ENCODE measurements at places on chromosomes 16 and 17. TPM values are rescaled to one million over a fixed set of nuclear protein-coding genes. Genes with fewer than 3 reads are reported as not detected.
A peak's percentile ranks its signal among the peaks of the same experiment; 100 is the strongest.

Gene ADAMTS18
- 5.6 TPM for total RNA-seq

DNA sequence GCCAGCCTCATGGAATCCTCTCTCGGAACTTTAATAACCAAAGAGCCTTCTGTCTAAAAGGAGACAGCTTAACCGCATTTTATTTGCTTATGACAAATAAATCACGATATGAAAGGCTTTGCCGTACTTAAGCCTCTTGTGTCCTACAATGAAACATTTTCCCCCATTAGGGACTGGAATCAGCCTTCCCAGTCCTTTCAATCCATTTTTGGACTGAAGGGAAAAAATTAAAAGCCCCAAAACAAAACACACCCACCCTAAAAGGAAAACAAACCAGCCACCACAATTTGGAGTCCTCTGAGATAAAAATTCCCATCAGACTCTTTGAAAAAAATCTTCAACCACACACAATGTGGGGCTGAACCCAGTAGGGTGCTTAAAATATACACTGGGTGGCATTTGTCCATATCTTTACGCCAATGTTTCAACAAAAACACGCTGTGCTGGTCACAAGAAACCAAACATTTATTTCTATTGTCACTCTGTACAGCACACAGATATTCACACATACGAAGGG, 3.0 kb downstream of the HOXB4 start:
- ATAC-seq: no peak

DNA sequence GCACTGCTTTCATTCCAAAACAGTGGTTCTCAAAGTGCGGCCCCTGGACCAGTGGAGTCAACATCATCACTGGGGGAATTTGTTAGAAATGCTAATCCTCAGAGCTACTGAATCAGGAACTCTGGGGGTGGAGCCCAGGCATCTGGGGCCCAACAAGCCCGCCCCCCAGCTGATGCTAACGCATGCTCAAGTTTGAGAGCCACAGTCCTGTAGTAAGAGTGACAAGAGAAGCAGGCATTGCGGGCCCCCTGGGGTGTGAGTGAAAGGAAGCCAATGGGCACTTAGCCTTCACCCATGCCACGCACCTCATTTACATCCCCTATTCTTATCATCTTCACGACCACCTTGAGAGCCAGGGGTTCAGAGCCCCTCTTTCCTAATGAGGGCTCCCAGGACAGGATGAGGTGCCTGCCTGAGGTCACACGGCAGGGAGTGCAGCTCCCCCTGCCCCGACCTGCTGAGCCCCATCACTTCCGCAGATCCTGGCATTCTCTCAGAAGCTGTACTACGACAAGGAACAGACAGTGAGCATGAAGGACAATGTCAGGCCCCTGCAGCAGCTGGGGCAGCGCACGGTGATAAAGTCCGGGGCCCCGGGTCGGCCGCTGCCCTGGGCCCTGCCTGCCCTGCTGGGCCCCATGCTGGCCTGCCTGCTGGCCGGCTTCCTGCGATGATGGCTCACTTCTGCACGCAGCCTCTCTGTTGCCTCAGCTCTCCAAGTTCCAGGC, 9.1 kb downstream of the CA4 start:
- ATAC-seq: no peak

- no peak for ATAC-seq
Observed at GRCh38 chr17:72515291-72516065, 394.7 kb downstream of the SOX9 start.

GRCh38 chr16:58493756-58494431, 6.0 kb upstream of the NDRG4 start:
- no peak for ATAC-seq

Gene ADAD2
- total RNA-seq: 0.27 TPM

Gene PIK3R6
- total RNA-seq: 1.5 TPM

Gene CCT6B
- total RNA-seq: 4.0 TPM

GRCh38 chr16:15856901-15857698, at the start of gene MYH11:
Gene MYH11, minus strand, starts transcription at chr16:15857028. Its CDS starts 18,776 bp downstream, at chr16:15838252.
- ATAC-seq: peak; percentile 50

Gene OMG
- total RNA-seq: not detected

Gene CEP295NL
- 4.0 TPM for total RNA-seq

Gene SLC35G6
- not detected for total RNA-seq

DNA sequence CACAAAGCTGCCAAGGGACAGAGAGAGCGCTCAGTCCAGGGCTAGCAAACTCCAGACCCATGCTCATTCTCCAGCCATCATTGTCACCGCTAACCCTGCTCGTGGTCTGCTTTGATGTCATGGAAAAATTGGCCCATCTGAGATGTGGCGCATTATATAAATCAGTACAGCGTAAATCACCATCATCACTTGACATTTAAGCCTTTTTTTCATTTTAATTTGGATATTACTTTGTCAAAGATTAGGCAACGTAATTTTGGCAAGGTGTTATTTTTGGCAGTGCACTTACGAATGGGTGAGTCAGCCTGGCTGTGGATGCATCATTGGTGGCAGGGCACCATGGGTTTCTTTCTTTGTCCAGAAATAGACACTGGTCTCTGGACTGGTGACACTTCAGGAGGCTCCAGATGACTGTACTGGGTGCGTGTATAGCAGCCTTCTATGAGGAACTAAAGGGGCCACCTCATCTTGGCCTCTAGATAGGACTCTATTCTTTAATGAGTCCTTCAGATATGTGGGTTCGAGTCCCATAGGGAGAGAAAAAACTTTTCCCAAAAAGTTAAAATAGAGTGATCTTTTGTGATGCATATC, 166.3 kb downstream of the MSI2 start:
- ATAC-seq: peak; percentile 43

Gene NQO1
- 51.3 TPM for total RNA-seq

GRCh38 chr17:21843318-21843865, 151.1 kb downstream of the KCNJ18 start:
- ATAC-seq: no peak

DNA sequence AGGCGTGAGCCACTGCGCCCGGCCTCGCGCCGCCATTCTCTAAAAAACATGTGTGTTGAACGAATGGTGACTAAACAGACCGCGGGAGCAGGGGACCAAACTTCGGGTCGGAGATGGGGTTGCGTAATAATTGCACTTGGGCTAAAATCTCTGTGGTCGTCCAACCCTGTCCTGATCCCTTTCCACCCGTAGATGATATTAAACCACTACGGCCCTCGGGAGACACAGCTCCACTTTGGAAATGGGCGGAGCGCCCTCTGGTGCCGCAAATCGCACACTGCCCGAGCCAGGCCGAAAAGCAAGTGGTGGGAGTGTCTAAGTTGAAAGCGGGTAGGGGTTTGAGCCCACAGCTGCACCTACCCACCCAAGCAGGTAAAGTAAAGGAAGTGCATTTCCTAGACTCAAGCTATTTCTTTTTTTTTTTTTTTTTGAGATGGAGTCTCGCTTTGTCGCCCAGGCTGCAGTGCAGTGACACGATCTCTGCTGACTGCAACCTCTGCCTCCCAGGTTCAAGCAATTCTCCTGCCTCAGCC, 17.0 kb downstream of the CAVIN1 start:
- ATAC-seq: peak; percentile 60

Gene CES5A
- total RNA-seq: not detected

GRCh38 chr16:75188832-75189477, 18.0 kb downstream of the CTRB2 start:
- ATAC-seq: no peak

GRCh38 chr17:29504711-29505110, 62.1 kb downstream of the ABHD15 start:
- no peak for ATAC-seq

Gene TEKT5
- total RNA-seq: not detected

Gene SMG1
- total RNA-seq: 89.8 TPM

Gene LHX1
- not detected for total RNA-seq

Gene CDRT15L2
- total RNA-seq: not detected

GRCh38 chr17:71530248-71530647, 590.6 kb upstream of the SOX9 start:
- no peak for ATAC-seq

- no peak for ATAC-seq
Observed at GRCh38 chr17:29179232-29180033, 765 bp downstream of the MYO18A start.

DNA sequence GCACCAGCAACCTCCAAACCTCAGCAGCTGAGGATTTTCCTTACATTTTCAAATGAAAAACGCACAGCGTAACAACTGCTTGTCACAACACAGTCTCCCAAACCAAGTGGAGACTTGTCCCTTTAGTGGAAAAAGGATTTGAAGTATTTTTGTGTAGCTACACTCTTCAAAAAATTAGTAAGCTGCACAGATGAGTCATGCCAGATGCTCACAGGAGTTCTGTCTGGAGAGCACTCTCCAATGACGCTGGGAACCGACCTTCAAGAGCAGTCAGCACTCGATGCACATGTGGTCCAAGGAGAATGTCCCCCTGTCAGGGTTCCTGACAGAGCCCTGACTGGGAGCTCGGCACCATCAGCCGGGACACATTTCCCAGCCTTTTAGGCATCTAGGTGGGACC, 39.8 kb downstream of the MAP1LC3B start:
- ATAC-seq: no peak

- no peak for ATAC-seq
Observed at GRCh38 chr17:75518201-75518600, 1.9 kb downstream of the TSEN54 start.
